ENCODE measurements at places on chromosomes 2 and 18. TPM values are rescaled to one million over a fixed set of nuclear protein-coding genes. Genes with fewer than 3 reads are reported as not detected.

Gene HOXD11
- 19.4 TPM for total RNA-seq

Gene KCNIP3
- 27.5 TPM for total RNA-seq

Gene PSMA8
- not detected for total RNA-seq

Gene EN1
- total RNA-seq, result not detected

Gene EGR4
- not detected for total RNA-seq

Gene UGT1A5
- total RNA-seq, result 1.2 TPM

Gene CABYR
- 0.74 TPM for total RNA-seq

Gene MTIF2
- total RNA-seq, result 19.4 TPM

Gene CCDC178
- total RNA-seq, result 10.8 TPM

Gene NCK2
- total RNA-seq, result 45.9 TPM

Gene DLX1
- total RNA-seq, result not detected

Gene IL18RAP
- 5.9 TPM for total RNA-seq

Gene PARD3B
- total RNA-seq, result 12.3 TPM

Gene CYP26B1
- total RNA-seq, result 6.9 TPM

Gene C2orf15
- total RNA-seq, result not detected

Gene LIPG
- total RNA-seq, result 1.7 TPM

Gene TET3
- total RNA-seq, result 12.3 TPM

Gene MC4R
- not detected for total RNA-seq

Gene RESP18
- not detected for total RNA-seq

Gene C2orf78
- not detected for total RNA-seq

Data from vagina (tissue), 2 donors.